Stomach (tissue), 19 donors: ENCODE measurements at places on chromosomes 6 and 20. TPM values are rescaled to one million over a fixed set of nuclear protein-coding genes. Genes with fewer than 3 reads are reported as not detected.

Gene OR2H2
- total RNA-seq, result not detected

Gene C6orf141
- total RNA-seq, result not detected

Gene RIMS1
- total RNA-seq, result 7.7 TPM

Gene HTR1B
- total RNA-seq, result 3.3 TPM

Gene SLC22A2
- total RNA-seq, result not detected

Gene SLC12A5
- total RNA-seq, result not detected

Gene CNR1
- 4.3 TPM for total RNA-seq

Gene PTCHD4
- not detected for total RNA-seq

Gene CTCFL
- total RNA-seq, result not detected

Gene PGC
- total RNA-seq, result 1,172 TPM

GRCh38 chr20:57395111-57395966, 4.1 kb downstream of the RBM38 start:
- peak; percentile 73 for DNase-seq

- no peak for DNase-seq
Measured at GRCh38 chr6:100435299-100435698, 29.4 kb downstream of the SIM1 start.

DNA sequence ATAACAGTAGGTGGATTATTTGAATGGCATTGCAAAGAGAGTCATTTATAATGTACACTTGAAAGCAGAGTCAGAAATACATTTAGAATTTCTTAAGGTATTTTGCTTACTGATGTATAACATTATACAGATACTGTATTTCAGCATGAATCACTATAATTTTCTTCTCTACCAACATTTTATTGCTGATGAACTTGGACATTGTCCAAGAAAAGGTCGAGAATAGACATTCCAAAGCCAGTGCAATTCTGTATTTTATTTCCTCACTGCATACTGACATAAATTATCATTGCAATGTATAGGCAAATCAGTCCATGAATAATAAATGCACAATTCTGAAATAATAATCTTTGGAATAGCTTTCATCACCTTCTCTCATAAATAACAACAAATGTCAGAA, 1420.0 kb upstream of the EYS start:
- DNase-seq, result no peak

DNA sequence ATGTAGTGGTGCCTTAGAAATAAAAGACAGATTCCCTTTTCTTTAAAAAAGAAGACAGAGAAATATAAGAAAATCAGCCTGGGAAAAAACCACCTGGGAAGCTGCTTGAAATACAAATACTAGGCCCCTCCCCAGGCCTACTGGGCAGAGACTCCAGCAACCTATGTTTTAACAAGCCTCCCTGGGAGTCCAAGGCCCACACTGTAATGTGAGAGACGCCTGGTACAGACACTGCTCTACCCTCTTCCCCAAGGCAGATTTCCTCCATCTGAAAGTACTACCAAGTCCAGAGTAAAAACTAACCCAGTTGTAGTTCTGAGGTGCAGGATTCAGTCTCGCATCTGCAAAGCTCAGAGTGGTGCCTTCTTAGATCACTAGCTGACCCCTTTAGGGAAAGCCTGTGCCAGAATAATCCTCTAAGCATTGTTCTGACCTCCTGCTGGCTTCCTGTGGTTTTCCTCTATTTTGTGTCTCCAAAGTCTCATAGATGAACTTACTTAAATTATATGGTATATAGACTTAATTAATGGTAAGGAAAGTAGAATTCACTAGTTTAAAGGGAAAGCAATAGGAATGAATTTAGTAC, 270.2 kb upstream of the SLC35B3 start:
- no peak for DNase-seq

DNA sequence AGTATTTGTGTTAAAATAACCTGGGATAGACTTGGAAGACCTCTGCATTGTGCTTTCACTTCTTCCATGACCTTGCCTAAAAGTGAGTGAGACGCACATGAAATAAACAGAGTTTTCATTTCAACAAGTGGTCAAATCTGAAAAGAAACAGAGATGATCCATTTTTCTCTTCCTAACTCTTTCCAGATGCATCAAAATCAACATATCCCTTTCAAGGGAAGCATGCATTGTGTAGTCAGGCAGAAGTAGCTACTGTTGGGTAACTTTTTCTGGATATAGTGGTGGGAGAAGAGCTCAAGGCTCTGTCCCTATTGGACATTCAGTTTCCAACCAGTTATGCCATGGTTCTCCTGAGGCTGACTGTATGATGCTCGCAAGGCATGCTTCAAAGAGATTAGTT, 233.0 kb upstream of the JAG1 start:
- no peak for DNase-seq

GRCh38 chr20:52869698-52870501, 102.3 kb upstream of the TSHZ2 start:
- DNase-seq, result no peak

DNA sequence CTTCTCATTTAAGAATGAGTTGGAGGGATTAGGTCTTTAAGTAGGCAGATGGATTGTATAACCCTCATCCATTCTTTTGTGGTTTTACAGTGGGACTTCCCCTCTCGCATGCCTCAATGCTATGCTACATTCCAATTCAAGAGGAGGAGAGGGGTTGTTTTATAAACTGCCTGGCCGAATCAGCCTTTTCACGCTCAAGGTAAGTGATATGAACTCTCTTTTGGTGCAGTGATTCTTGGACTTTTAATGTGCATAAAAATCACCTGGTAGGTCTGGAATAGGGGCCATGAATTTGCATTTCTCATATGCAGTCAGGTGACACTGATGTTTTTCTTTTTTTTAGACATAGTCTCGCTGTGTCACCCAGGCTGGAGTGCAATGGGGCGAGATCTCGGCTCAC, 10.8 kb downstream of the ASXL1 start:
- DNase-seq, result no peak

GRCh38 chr20:37534401-37535157, 6.9 kb upstream of the BLCAP start:
- DNase-seq, result peak; percentile 93

DNA sequence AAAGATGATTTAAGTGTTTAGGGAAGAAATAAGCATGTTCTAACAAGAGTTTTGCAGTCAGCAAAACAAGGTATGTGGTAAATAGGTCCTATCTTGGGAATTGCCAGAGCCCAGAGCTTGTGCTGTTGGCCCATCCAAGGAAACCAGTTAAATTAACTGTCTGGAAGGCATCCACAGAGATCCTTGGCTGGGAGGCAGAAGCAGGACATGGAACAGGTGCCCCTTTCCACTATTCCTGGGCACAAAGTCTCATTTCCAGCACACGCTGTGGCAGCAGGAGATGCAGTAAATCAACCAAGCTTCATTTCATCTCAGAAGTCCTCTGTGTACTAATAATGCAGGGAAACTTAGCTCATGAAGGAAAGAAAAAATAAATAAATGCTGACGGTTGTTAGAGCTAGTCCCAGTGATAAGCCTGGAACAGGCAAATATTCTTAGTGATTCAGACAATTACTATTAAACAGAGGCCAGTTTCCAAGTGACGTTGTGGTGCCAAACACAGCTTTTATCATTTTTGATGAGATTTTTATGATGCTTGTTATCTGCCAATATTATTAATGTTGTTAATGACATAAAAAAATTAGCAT, 39.8 kb upstream of the SNAP25 start:
- DNase-seq, result no peak

GRCh38 chr20:39857835-39858234, 831.2 kb downstream of the MAFB start:
- DNase-seq, result no peak

DNA sequence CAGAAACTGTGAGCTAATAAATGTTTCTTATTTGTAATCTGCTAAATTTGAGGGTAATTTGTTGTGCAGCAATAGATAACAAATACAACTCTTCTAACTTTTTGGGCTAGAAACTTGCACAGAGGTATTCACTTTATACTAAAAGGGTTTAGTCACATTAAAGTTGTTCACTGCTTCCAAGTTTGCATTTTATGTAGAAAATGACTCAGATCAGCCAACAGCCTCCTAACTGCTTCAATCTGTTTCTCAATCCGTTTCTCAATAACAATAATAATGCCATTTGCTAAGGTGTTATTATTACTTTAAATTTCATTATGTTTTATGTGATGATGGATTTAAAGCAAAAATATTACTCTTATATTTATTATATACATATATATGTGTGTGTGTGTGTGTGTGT, 213.9 kb downstream of the CENPW start:
- no peak for DNase-seq

- no peak for DNase-seq
Measured at GRCh38 chr6:145091586-145092142, 643.7 kb downstream of the EPM2A start.

GRCh38 chr6:165632194-165632593, 30.8 kb downstream of the PDE10A start:
- DNase-seq, result no peak
